ENCODE measurements at places on chromosomes 6 and 20.

DNA sequence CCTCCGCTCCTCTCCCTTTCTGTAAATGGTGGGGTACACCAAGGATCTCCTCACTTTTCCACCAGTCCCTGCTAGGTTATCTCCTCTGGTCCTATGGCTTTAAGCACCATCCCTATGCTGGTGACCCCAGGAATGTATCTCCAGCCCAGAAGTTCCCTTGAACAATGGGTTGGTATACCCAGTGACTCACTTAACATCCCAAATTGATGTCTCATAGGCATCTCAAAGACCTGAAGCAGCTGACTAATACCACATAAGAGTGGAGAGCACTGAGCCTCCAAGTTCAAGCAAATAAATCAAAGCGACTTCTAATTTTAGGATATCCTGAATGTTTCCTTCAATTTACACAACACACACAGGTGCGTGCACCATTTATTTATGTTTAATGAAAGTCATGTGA lies 48.3 kb downstream of the ADGRF1 start:
- peak; percentile 77 for DNase-seq

DNA sequence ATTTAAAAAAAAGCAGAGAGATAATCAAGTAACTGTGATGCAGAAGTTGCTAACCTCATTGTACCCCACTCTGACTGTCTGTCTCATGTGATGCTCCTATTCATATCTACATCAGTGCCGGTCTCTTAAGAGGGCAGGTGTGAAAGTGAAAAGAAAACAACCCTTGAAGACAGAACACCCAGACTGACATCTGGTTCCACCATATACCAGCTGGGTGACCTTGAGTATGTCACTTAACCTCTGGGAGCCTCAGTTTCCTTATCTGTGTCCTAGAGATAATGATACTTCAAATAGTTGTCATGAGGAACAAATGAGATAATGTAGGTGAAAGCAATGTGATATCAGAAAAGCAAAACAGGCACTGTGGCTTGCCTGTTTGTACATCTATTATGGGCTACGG lies 426.8 kb upstream of the SOX4 start:
- DNase-seq = no peak

- DNase-seq = peak; percentile 59
Measured at GRCh38 chr6:2850538-2851113, 9.0 kb upstream of the SERPINB1 start.

DNA sequence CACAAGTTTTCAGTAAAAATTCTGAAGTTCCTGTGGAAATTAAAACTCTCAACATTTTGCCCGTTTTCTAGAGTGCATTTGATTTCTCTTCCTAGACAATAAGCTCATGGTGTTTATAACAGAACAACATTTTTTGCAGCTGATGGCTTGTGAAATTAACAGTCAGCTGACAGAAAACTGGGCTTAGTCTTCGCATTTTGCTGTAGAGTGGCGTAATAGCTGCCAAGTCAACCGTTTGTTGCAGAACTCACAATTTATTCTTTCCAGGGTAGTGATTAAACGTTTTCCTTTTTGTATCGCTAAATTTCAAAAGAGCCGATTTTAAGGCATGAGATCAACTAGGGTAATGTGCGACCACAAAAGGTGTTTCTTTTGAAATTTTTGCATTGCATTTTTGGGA lies 1.4 kb downstream of the SPO11 start:
- no peak for DNase-seq

DNA sequence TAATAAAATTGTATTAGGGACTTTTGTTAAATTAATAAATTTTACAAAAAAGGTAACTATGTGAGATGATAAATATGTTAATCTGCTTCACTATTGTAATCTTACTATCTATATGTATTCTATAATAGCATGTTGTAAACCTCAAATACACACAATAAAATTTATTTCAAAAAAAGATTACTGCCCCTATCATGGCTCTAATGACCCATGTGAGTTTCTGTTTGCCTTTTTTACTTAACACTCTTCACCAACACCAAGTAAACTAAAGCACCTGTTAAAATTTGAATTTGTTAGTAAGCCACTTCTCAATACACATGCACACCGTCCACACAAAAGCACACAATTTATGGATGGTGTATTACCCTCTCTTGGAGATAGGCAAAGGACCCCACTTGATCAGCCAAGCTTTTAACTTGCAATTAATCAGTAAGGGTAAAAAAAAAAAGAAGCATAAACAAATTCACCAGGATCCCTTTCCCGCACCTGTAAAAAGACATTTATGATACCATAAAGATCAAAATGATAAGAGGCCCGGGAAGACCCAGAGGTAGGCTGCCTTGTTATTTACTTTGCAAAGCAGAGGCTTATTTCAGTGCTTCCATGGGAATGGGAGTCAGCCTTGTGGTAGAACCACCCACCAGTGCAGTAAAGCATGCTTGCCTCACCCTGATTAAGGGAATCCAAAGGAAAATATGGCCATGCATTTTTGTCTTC lies 28.6 kb upstream of the PKHD1 start:
- DNase-seq = no peak

DNA sequence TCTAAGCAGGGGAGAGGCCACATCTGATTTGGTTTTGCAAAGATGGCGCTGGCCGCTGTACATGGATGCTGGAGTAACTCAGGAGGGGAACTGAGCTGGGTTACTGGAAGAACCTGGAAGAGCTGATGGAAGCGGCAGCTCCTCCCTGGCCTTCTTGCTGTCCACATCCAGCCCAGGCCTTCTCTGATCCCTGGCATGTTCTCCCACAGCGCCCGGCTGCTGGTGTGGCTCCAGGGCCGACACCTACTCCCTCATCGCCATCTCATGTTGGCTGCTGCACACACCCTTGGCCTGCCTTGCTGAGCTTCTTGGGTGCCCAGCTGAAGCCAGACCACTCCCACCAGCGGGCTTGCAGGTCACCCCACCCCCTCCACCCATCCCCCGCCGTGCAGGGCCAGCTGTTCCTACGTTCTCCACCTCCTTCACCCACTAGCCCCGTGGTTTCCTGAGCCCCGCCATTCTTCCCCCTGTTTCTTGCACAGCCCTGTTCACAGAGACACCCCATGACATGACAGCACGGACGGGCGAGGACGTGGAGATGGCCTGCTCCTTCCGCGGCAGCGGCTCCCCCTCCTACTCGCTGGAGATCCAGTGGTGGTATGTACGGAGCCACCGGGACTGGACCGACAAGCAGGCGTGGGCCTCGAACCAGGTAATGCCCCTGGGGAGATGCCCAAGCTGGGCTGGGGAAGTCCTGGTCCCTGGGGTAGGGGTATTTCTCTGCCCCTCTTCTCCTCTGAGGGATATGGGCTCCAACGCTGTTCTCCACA lies 28.4 kb downstream of the VSTM2L start:
- DNase-seq = no peak

DNA sequence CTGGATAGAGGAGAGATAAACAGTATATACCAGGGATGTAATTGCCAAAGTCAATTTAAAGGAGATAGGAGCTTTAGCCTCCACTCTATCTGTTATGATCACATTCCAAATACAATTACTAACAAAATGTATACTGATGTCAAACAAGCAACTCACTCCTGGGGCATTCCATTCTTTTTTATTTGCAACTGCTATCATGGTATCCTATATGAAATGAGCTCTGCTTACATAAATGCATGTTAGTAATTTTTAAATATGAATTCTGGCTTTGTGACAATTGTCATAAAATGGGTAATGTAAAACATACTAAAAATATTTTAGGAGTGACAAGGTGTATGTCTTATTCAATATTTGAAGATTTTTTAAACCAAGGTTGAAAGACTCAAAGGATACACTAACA lies 751.1 kb downstream of the HACE1 start:
- no peak for DNase-seq

DNA sequence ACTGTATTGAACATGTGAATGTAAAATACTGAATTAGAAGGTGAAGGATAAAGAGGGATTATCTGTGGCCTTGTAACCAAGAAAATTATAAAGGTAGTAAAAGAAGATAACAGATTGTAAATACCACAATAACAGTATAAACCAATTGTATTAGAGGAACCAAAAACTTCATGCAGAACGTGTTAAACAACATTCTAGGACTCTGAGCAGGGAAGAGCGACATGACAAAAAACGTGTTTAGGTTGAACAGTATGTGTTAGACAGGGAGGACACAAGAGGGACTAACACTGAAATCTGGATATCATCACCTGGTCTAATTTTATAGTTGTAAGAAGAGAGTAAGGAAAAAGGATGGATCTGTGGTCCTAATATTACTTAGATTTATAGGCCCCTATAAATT lies 259.0 kb upstream of the RUNX2 start:
- no peak for DNase-seq
